ENCODE measurements at places on chromosomes 1 and 21. TPM values are rescaled to one million over a fixed set of nuclear protein-coding genes. Genes with fewer than 3 reads are reported as not detected.

Gene FCER1G
- 0.74 TPM for total RNA-seq

Gene FCRL5
- total RNA-seq = not detected

Gene KRTAP13-3
- not detected for total RNA-seq

Gene MYOM3
- not detected for total RNA-seq

Gene NEGR1
- not detected for total RNA-seq

Gene C1orf226
- 0.12 TPM for total RNA-seq

Gene OR14K1
- not detected for total RNA-seq

Gene SLC25A34
- total RNA-seq = 0.43 TPM

GRCh38 chr1:222073307-222073995, 331.6 kb upstream of the DUSP10 start:
- no peak overlapping the region for H3K27ac ChIP-seq
- H3K27me3 ChIP-seq = no peaks in the 10 kb centered on the region
- H3K4me1 ChIP-seq = no peaks in the 10 kb centered on the region
- no peaks in the 10 kb centered on the region for H3K36me3 ChIP-seq
- no peak overlapping the region for H3K4me3 ChIP-seq

DNA sequence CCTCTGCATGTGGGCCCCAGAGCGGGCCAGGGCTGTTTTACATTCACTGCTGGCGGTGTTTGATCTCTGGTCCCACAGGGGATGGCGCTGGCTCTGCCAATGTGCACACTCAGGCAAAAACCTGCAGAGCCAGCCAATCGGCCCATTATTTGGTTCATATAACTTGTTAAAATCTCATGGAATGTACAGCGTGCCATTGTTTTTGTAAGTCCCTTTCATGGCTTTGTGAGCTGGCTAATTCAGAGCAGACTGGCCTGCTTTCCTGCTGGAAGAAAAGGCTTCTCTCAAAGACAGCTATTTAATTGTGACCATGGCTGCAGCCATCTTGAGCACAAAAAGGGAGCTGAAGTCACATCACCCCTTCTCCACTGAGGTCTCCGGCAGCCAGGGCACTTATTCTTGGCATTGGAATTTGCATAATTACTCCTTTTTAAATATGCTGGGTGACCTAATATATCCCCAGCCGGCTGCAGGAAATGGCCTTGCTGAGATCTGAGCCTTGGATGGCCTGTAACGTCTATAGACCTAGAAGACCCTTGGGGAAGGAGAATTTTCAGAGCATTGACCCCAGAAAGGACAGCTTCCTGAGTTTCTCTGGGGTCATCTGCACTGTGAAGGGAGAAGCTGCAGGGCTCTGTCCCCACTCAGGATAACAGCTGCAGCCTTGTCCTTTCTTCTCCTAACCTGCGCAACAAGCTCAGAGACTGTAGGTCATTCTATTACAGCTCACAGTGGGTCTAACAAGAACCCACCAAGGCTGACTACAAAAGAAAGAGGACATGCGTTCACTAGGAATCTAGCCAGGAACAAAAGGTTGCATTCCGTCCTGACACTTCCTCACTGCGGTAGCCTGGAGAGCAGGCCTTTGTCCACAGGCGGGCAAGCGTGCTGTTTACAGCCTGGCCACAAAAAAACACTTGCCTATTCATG, 45.8 kb downstream of the BCAR3 start:
- H3K27ac ChIP-seq = no peak overlapping the region
- H3K4me1 ChIP-seq = no peaks in the 10 kb centered on the region
- H3K4me3 ChIP-seq = no peak overlapping the region

DNA sequence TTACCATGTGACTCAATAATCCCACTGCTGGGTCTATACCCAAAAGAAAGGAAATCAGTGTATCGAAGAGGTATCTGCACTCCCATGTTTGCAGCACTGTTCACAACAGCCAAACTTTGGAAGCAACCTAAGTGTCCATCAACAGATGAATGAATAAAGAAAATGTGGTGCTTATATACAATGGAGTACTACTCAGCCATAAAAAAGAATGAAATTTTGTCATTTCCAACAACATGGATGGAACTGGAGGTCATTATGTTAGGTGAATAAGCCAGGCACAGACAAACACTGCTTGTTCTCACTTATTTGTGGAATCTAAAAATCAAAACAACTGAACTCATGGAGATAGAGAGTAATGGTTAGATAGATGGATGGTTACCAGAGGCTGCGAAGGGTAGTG, 79.3 kb downstream of the KIAA0319L start:
- no peak overlapping the region for H3K4me3 ChIP-seq
- H3K27ac ChIP-seq = no peak overlapping the region
- peaks cover 20% of the 10 kb centered on the region for H3K36me3 ChIP-seq
- no peaks in the 10 kb centered on the region for H3K27me3 ChIP-seq

DNA sequence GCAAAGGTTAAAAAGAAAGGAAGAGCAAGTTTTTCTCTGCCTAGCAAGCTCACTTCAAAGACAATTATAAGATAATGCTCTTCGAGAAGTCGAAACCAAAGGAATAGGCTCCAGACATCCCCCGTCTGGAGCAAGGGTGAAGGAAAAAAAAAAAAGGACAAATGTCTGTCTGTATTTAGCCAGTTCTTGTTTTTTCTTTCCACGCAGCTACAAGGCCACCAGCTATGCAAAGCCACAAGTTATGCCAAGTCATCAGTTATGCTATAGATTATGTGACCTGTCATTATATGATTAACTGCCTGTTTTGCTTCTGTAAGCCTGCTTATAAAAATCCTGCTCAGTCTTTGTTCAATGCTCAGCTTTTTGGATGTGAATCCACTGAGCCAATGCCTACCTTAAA, 2.4 kb upstream of the THEM5 start:
- H3K4me3 ChIP-seq = no peak overlapping the region
- H3K27ac ChIP-seq = no peak overlapping the region

DNA sequence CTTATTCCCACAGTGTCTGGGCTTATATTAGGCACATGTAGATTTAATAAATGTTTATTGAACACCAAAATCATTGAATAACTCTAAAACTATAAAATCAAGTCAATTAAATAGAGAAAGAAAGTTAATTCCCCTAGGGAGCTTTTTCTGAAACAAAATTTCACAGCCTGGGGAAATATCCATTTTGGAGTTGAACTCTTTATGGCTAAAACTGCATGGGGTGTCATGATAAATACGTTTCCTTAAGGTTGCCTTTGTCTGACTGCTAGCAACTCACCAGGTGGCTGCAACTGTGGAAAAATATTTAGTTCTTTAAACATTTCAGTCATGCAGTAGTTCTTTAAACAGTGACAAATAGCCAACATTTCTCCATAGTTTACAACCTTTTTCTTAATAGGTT, 496.1 kb downstream of the LRRIQ3 start:
- H3K4me1 ChIP-seq = no peaks in the 10 kb centered on the region
- DNase-seq = no peak
- no peak overlapping the region for H3K27ac ChIP-seq
- H3K36me3 ChIP-seq = no peaks in the 10 kb centered on the region
- H3K27me3 ChIP-seq = no peaks in the 10 kb centered on the region
- H3K4me3 ChIP-seq = no peak overlapping the region

GRCh38 chr1:71240656-71241055, 159.8 kb upstream of the ZRANB2 start:
- no peaks in the 10 kb centered on the region for H3K4me1 ChIP-seq
- no peaks in the 10 kb centered on the region for H3K27me3 ChIP-seq
- no peak overlapping the region for H3K27ac ChIP-seq
- H3K4me3 ChIP-seq = no peak overlapping the region

DNA sequence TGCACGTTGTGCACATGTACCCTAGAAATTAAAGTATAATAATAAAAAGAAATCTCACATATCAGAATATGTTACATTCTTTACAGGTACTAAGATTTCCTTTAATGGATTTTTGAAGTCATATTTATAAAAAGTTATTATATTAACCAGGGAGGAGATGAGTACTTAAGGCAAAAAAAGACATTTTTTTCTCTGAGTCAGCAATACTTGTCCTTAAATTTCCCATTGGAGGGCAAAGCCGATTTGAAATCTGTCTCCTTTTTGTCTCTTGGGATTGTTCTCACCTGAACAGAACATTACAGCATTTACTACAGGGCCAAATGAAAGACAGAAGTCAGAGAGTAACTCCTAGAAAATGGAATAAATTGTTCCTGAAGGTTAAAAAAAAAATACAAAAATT, 26.3 kb upstream of the SLC16A1 start:
- no peak overlapping the region for H3K27ac ChIP-seq
- no peaks in the 10 kb centered on the region for H3K4me1 ChIP-seq
- no peaks in the 10 kb centered on the region for H3K27me3 ChIP-seq
- DNase-seq = no peak
- no peaks in the 10 kb centered on the region for H3K36me3 ChIP-seq
- H3K4me3 ChIP-seq = no peak overlapping the region

GRCh38 chr1:156194300-156194652, 372 bp downstream of the SLC25A44 start:
- peak overlapping the region; percentile 74 for H3K27ac ChIP-seq
- no peak for DNase-seq
- peak overlapping the region; percentile 79 for H3K4me3 ChIP-seq
- H3K4me1 ChIP-seq = peaks cover 64% of the 10 kb centered on the region

DNA sequence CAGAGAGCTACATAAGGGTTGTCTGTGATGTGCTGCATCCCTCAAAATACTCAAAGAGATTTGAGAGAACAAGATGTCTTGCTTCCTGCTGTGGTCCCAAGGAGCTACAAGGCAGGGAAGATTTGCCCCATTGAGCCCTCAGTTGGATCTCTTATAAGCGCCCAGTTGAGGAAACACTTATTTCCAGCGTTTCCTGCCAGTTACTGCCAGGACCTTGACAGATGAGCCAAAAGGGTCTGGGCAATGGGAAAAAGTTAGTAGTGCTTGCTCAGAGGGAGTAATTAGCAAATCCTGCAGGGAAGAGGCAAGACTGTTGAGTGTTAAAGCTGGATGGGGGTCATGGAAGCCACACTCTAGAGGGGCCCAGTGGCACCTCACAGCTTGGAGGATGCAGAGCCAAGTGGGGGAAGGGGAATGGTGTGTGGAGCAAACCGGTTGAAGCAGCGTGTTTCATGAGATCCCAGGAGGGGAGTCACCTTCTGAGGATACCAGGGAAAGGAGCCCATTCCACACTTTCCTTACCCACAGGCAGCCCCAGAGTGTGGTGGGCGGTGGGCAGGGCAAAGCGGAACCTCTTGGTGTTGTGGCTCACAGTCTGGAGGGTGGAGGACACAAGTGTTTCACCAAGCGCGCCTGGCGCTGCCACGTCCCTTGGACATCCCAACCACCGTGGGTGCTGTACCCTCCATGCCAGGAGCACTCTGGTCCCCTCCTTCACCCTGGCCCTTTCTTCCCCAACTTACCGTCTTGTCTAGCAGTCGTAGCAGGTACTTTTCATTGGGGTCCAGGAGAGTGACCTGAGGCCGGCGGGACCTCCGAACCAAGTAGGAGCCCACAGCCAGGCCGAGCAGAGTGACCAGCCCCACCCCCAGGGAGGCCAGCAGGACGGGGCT, 805 bp downstream of the CYB5R1 start:
- H3K36me3 ChIP-seq = peaks cover 7% of the 10 kb centered on the region
- H3K4me1 ChIP-seq = peaks cover 28% of the 10 kb centered on the region
- DNase-seq = no peak
- H3K4me3 ChIP-seq = peak overlapping the region; percentile 73

DNA sequence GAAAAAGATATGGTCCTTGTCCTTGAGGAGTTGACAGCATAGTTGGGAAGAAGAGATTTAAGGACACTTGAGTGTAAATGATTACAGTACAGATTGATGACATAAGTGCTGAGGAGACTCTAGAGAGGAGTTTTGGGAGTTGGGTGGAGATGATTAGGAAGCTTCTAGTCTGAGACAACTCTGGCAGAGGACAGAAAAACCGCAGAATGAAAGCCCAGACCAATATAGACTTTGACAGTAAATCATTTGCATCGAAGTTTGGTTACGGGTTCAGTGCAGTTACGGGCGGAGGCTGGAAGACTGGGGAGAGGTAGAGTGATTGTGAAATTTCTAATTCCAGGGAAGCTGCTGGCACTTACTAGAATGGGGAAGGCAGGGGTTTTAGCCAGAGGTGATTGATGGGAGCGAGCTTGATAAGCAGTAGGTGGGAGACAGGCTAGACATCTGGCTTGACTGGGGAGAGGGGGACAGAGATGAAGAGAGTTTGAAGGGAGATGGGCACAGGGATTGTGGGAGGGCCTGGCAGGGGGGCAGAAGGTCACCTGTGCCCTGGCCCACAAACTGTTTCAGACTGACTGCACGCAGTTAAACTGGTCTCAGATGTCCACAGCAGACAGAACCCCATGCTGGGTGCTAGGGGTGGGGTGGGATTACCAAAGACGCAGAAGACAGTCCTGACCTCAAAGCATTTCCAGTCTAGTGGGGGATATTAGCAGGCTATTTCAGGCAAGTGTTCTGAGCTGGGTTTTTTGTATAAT, 20.1 kb downstream of the SH2D2A start:
- no peak for DNase-seq
- H3K4me1 ChIP-seq = no peaks in the 10 kb centered on the region
- no peak overlapping the region for H3K4me3 ChIP-seq
- H3K27me3 ChIP-seq = no peaks in the 10 kb centered on the region
- H3K27ac ChIP-seq = no peak overlapping the region

- H3K27ac ChIP-seq = no peak overlapping the region
- H3K4me1 ChIP-seq = peaks cover 11% of the 10 kb centered on the region
- H3K27me3 ChIP-seq = peaks cover 26% of the 10 kb centered on the region
- no peaks in the 10 kb centered on the region for H3K36me3 ChIP-seq
- no peak for DNase-seq
Measured at GRCh38 chr1:32701421-32701911, 1.1 kb downstream of the SYNC start.

DNA sequence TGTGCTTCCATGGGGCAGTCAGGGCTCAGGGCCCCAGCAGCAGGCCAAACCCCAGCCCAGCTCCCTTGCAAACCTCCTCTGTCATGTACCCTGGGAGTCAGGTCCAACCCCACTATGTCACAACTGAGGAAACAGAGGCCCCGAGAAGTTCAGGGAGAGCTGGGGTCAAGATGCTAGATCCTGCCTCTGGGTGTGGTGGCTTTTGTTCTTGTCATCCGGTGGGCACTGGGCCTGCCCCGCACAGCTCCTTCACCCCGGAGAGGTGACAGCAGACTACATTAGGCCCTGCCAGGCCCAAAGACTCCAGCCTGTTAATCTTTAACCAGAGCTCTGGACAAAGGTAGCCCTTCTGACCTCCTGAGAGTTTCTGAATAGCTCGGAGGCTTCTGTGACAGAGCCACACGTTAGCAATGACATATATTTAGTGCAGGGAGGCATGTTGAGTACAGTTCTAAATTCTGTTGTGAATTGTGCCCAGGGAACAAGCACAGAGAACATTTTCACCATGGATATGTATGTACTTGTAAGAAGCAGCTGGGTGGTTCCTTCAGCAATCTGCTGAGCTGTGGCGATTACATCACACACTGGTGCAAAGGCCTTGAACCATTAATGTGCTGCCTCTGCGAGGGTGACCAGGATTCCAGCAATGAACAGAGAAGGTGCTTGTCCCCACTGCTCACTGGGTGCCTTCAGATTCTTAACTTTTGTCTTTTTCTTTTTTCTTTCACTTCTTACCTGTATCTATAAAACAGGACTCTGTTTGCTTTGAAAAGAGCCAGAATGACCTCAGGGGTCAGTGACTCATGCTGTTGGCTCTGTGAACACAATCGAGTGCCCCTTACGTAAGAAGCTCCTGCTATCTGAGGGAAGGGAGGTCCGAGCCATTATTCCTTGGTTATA, 102.8 kb downstream of the RHOU start:
- no peak overlapping the region for H3K27ac ChIP-seq
- H3K4me3 ChIP-seq = no peak overlapping the region
- no peaks in the 10 kb centered on the region for H3K27me3 ChIP-seq
- no peak for DNase-seq
- no peaks in the 10 kb centered on the region for H3K36me3 ChIP-seq
